Right kidney (tissue), 9 donors: ENCODE measurements at places on chromosomes 2 and 18.

GRCh38 chr2:654896-655295, 22.3 kb downstream of the TMEM18 start:
- no peak for DNase-seq

DNA sequence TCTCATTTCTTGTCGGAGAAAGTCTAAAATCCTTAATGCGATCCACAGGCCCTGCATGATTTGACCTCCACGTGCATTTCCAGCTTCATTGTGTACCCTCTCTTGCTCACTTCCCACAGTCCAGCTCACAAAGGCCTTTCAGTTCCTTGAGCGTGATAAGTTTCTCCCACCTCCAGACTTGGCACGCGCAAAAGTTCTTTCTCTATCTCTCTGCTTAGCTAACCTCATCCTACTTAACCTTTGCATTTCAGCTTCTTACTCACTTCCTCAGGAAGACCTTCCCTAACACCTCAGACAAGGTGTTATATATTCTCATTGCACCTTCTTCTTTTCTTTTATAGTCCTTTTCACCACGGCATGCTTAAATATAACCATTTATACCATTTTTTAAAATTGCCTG, 124.8 kb upstream of the XPO1 start:
- no peak for DNase-seq

- no peak for DNase-seq
Observed at GRCh38 chr2:8202132-8202531, 479.7 kb upstream of the ID2 start.

DNA sequence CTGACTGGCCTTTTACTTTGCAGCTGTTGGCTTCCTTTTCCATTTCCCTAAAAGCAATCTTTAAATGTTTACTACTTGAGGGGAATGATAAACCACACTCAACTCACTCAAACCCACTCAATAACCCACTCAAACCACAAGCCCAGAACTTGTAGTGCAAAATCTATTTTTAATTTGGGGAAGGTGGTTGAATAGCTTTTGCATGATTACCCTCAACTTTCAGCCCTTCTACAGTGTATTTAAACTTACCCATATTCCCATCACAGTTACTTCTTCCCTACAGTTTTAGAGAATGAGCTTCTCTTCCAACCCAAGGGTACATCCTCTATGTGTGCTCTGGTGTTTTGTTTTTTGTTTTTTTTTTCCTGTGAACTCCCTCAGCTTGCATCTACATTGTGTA, 636.1 kb downstream of the TDRD15 start:
- DNase-seq = no peak

GRCh38 chr2:138036522-138036921, 72.2 kb downstream of the HNMT start:
- DNase-seq = no peak
